T-helper 2 cell treated with Interferon-gamma antibody and Interleukin-4, amounts not matched to agents 5 μg/mL and 100 μg/mL, for 36 hours (primary cell): ENCODE measurements at places on chromosomes 2 and 18.

DNA sequence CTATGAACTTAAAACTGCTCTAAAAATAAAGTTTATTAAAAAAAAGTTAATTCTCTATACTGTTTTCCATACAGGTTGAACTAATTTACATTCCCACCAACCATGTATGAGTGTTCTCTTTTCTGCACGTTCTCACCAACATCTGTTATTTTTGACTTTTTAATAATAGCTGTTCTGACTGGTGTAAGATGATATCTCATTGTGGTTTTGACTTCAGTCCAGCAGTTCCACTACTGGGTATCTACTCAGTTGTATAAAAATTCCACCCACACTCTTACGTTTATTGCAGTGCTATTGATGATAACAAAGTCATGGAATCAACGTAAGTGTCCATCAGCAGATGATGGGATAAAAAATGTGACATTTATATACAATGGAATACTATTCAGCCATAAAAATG is 33.7 kb downstream of the SPAG16 start:
- H3K4me3 ChIP-seq = no peak overlapping the region
- H3K27me3 ChIP-seq = no peaks in the 10 kb centered on the region
- H3K4me1 ChIP-seq = no peaks in the 10 kb centered on the region
- H3K36me3 ChIP-seq = peaks cover 7% of the 10 kb centered on the region

GRCh38 chr18:78765637-78766281 is 213.9 kb upstream of the SALL3 start:
- H3K4me3 ChIP-seq = no peak overlapping the region
- H3K36me3 ChIP-seq = no peaks in the 10 kb centered on the region
- no peak overlapping the region for H3K27ac ChIP-seq
- no peaks in the 10 kb centered on the region for H3K4me1 ChIP-seq
- no peaks in the 10 kb centered on the region for H3K27me3 ChIP-seq
- DNase-seq = no peak

GRCh38 chr2:10497797-10498251 is 49.7 kb upstream of the ODC1 start:
- H3K36me3 ChIP-seq = no peaks in the 10 kb centered on the region
- H3K4me1 ChIP-seq = peaks cover 10% of the 10 kb centered on the region
- peaks cover 18% of the 10 kb centered on the region for H3K27me3 ChIP-seq
- DNase-seq = no peak
- H3K4me3 ChIP-seq = no peak overlapping the region

DNA sequence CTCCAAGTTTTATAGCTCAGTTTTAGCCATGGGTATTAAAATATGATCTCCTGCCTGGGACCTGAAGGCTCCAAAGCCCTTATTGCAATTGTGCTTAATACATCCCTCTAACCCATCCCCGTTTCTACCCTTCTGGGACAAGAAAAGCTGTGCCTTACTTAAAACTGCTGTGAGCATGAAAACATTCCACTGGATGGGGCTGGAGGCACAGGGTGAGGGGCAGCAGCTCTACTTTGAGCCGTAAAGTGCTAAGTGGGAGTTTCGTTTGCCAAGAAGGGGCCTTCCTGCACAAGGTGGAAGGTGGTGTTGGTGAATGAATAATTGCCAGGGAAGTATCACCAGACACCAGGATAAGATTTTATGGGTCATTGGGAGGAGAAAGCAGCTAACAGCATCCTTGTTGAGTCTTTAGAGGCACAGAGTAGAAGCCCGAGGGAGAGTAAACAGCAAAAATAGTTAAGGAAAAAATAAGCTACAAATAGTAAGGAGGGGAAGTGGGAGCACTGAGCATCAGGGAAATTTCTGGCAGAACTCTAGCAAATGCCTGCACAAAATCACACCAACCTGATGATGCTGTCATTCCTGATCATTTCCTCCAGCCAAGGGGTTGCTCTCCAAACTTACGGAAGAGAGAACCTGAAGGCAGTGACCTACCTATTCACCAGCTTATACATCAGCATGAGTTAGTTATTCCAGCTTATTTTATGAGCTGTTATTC is 218.4 kb downstream of the MREG start:
- peaks cover 11% of the 10 kb centered on the region for H3K4me1 ChIP-seq
- H3K27ac ChIP-seq = no peak overlapping the region
- DNase-seq = no peak
- no peaks in the 10 kb centered on the region for H3K36me3 ChIP-seq

DNA sequence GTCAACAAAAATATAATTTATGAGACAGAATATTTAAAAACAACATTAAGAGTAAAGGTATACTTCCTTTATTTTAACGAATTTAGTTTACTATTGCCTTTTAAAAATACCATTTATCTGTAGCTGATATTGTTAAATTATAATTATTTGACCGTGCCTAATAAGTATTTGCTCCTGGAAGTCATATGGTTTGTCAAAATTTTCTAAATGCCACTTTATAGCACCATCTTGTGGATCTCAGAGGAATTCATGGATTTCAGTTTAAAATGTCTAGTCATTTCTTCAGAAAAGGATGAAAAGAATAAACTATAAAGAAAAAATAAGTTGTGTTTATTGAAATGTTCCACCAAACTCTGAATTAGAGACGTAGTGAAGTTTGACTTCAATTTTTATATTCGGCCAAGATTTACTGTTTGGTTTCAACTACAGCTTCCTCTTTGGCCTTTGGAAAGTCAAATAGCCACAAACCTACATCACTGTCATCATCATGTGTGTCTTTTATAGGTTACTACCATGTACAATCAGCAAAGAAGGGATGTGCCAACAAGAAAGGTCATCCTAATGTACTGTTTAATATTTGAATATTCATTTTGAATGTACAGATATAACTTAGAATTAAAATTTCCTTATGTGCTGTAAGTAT is 10.3 kb upstream of the FTCDNL1 start:
- H3K36me3 ChIP-seq = no peaks in the 10 kb centered on the region
- H3K27me3 ChIP-seq = peaks cover 45% of the 10 kb centered on the region
- no peaks in the 10 kb centered on the region for H3K4me1 ChIP-seq
